ENCODE measurements at places on chromosomes 7 and 10.

- no peak for DNase-seq
Measured at GRCh38 chr10:117653170-117653515, 110.6 kb downstream of the EMX2 start.

DNA sequence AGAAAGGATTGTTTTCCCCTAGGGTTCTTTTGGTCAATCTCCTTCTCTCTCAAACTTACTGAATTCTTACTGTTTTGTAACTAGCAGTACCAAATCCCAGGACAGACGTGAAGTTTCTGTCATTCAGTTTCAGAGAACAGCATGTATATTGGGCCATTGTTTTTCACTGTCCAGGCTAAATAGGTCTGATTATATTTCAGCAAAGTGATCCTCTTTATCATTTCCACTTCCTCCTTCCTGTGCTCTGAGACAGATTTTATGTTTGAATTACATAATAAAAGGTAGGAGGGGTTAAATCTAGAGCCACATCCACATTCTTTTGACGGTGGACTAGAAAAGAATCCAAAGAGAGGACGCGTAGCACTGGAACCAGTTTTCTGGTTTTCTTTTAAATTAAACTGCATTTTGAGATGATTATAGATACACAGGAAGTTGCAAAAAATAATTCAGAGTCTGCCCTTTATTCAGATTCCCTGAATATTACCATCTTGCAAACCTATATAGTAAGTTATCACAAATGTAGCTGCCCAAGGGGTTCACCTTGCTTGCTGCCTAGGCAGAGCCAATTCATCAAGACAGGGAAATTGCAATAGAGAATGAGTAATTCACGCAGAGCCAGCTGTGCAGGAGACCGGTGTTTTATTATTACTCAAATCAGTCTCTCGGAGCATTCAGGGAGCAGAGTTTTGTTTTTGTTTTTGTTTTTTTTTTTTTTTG lies 40.1 kb downstream of the AKR1E2 start:
- DNase-seq: no peak

- no peak for DNase-seq
Measured at GRCh38 chr10:50439806-50440205, 183.9 kb downstream of the SGMS1 start.

GRCh38 chr10:132332433-132332754 lies 401 bp downstream of the LRRC27 start:
- no peak for DNase-seq

DNA sequence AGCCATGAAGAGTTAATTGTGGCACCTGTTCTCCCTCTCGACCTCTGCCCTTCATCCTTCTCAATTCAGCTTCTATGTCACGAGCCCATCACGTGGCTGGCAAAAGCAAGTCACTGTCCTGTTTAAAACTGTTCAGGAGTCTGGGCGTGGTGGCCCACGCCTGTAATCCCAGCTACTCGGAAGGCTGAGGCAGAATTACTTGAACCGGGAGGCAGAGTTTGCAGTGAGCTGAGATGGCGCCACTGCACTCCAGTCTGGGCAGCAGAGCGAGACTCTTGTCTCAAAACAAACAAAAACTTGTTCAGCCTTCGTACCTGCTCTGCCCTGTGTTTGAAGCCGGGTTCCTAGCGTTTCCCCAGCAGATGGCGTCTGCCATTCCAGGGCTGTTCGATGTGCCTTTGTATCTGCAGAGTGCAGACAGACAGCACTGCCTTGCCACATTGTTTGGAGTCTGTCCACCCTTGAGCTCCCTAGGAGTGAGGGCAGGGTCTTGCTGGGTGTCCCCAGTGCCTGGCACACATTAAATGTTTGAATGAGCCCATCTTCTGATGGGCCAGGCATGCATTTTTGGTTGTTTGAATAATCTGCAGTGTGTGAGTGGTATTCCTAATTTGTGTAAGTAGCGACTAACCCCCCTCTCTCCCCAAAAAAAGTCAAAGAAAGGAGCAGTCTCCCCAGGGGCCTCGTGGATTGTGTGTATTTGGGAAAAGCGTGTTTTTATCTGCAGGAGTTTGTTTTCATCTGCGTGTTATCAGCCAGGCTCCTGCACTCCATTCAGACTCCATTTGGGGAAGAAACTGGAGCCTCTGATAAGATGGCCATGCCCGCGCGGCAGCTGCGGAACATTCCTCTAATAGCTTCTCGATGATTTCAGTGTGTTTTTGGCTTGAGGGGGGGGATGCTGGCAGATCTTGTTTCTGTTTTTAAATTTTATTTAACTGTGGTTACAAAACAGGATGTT lies 61.2 kb downstream of the DNAJB6 start:
- DNase-seq: no peak

GRCh38 chr7:106986450-106986977 lies 58.0 kb upstream of the PRKAR2B start:
- no peak for DNase-seq

DNA sequence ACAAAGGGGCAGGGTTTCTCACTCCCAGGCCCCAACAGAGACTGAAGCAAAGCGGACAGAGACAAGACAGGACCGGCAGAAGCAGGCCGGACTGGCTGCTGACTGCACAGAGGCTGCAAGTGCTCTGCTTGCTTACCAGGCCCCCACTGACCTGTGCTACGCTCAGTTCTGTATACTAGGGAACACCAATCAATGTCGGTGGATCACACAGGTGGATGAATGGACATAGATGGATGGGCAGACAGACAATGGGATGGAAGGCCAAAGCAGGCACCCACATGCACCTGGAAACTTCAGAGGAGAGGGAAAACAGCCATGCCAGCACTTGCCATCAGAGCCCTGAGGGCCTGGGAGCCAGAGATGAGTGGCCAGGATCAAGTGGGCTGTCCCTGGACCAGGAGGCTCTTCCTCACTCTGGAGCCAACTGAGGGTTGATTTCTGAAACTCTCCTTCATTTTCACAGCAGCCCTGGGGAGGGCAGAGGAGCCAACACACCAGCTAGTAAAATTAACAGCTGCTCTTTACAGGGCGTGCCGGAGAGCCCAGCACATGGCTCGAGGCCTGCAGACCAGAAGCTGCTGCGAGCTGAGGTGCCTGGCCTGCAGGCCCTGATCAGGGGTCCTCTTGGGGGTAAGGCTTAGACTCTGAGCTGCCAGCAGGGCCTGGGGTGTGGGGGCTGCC lies 243.6 kb downstream of the KCNMA1 start:
- no peak for DNase-seq

DNA sequence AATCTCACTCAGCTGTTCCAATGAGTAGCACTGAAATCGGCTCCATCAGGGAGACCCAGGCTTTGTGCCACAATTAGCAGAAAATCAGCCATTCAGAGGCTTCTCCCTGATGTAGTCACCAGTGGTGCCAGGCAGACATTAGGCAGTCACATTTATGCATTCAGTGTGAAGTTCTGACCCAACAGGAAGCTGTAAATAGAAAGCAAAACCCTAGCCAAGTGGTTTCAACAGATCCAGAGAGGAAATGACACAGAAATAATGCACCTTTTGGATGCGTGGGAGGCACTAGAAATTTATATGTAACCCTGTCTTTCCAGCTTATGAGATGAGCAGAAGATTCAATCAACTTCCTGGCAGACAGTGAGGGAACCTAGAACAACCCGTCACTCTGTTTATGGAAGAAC lies 186.4 kb downstream of the PDE1C start:
- DNase-seq: no peak

DNA sequence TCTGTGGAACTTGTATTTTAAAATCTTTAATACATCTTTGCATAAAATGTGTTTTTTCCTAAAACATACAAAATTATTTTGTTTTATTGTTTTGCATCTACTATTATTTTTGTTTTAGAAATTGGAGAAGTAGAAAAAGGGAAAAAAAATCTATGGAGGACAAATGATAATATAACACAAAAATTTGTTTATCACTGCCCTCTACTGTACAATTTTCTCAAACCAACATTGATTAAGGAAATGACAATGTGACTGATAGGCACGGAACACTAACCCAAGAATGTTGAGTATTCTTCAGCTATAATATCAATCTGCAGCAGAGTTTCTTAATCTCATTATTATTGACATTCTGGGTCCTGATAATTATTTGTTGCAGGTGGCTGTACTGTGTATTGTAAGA lies 9.5 kb upstream of the ING3 start:
- no peak for DNase-seq

DNA sequence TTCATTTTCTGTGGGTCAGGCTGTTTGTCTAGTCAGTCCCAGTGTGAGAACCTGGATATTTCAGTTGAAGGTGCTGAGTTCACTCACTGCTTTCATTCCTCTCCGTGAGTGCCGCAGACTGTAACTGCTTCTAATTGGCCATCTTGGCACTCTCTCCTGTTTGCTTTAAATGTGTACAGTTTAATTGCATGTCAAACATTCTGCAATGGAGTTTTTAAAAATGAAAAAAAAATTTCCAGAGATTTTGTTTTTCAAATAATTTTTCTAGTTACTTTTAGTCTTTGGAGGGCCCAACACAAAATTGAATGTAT lies 87.8 kb downstream of the CCSER2 start:
- DNase-seq: no peak

DNA sequence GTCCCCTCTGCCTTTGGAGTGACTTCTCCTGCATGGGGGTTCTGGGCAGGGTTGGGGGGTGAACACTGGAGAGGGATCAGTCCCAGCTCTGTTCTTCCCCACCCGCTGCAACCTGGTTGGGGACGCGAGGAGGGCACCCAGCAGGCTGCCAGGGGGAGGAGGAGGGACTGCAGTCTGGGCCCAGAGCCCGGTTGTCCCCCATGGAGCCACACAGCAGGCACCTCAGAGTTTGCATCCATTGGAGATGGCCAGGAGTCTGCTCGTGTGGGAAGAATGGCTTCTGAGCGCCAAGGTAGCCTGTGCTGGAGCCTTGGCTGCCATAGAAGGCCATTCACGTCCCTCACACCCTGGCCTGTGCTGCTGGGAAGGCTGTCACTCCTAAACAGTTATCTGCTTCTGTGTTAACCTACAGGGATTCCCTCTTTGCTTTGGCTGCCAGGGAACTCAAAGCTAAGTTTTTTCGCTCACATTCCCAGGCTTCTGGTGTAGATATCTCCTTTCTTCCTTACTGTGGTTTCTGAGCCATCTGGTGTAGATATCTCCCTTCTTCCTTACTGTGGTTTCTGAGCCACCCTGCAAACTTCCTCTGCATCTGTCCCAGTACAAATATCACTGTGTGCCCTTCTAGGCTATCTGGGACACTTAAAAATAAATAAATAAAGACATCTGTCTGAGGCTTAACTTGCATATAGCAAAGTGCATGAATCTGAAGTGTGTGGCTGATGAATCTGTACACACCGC lies 133.7 kb downstream of the LHPP start:
- no peak for DNase-seq

GRCh38 chr10:43229208-43230061 lies 37.4 kb downstream of the RASGEF1A start:
- DNase-seq: peak; percentile 53

- no peak for DNase-seq
Measured at GRCh38 chr7:106415433-106415832, 130.7 kb upstream of the NAMPT start.

DNA sequence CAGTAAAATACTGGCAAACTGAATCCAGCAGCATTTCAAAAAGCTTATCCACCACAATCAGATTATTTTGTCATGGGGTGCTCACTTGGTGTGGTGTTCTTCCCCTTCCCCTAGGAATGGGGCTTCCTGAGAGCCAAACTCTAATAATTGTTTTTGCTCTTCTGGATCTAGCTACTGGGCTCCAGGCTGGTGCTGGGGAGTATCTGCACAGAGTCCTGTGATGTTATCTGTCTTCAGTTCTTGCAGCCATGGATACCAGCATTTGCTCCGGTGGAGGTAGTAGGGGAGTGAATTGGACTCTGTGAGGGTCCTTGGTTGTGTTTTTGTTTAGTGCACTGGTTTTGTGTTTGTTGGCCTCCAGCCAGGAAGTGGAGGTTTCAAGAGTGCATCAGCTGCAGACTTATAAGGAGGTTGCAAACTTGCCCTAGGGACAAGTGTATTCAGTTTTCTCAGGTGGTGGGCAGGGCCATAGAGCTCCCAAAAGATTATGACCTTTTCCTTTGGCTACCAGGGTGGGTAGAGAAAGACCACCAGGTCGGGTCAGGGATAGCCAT lies 308.5 kb upstream of the MAGI2 start:
- no peak for DNase-seq

GRCh38 chr10:13348216-13349017 lies at the start of gene SEPHS1:
SEPHS1 (minus strand) TSS chr10:13348293; CDS start chr10:13344950, 3,343 bp downstream.
- DNase-seq: peak; percentile 84

DNA sequence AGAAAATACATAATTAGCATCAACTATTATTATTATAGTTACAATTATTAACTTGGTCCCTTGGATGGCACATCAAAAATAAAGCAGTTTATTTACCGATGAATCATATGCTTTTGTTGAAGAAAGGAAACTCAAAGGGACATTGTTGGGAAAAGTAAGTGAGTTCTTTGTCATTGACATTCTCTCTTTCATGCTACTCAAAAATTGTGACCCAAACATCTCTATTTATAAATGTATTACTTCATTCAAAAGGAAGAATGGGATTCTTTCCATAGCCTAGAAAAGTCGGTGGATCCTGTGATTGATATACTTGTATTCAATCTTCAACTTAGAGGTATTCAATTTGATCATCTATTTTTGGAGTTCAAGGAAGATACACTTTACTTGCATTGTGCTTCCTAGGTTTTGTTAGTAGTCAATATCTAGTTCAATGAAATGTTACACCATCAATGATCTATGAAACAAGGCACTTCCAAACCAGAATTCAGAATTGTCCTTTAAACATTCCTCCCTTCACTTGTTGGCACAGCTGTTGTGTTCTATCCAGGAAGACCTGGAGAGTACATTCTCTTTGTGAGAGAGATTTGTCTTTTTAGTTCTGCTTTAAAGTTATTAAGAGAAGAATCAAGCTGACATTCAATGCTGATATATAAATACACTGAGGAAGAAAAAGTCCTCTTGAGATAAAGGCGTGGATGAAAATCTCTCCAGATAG lies 235.2 kb downstream of the TMEM26 start:
- no peak for DNase-seq

- DNase-seq: no peak
Measured at GRCh38 chr7:35695473-35695850, 527 bp upstream of the HERPUD2 start.

DNA sequence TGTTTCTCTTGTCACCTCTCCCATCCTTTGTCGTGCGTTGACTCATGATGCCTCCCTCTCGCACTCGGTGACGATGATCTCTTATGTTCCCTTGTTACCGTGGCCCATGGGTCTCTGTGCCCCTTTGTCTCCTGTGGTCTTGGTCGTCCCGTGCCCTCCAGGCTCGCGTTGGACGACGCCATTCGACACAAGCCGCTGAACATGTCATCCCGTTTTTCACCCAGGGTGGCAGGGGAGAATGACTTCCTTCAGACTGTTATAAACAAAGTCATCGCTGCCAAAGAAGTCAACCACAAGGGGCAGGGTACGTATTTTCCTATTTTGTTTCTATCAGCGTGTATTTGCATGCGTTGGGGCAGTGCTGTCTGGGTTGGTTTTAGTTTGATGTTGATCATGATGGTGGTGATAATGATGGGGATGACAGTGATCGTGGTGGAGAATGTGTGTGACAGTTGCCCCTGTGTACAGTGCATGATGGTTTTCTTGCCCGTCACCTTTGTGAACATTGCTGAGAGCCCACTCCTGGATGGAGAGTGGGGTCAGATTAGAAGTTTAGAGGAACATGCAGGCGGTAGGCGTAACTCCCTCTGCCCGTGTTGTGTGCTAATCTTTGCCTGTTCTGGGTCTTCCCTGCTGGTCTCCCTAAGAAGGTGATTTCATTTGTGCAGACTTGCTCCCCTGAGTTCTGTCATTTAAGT lies 107.0 kb downstream of the DOCK1 start:
- no peak for DNase-seq

GRCh38 chr7:73717991-73718405 lies 1.5 kb downstream of the STX1A start:
- DNase-seq: peak; percentile 73

Data from CD8-positive, alpha-beta memory T cell (primary cell).